Cardiac muscle cell (in vitro differentiated cells and primary cell): ENCODE measurements at places on chromosomes 7 and 10. TPM values are rescaled to one million over a fixed set of nuclear protein-coding genes. Genes with fewer than 3 reads are reported as not detected.

Gene ASB4
- not detected in 2 replicates for total RNA-seq

DNA sequence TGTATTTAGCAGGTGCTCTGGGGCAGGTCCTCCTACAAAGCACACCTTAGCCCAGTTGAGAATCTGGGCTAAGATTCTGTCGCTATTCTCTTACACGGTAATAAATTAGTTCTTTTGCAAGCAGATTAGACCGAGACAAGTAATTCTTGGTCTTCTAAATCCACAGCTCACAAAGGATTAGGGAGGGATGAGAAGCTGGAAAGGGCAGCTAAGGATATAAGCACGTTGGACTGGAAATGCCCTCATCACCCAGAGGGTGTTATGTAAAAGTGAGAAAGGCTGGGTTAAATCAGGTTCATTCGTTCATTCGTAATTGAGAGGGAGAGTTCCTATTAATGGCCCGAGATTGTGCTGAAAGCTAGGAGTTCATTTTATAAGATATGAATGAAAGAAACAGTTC, 41.8 kb downstream of the PFKFB3 start:
- DNase-seq, result no peak
- H3K27me3 ChIP-seq, result no peaks in the 10 kb centered on the region
- H3K4me1 ChIP-seq, result no peaks in the 10 kb centered on the region
- H3K36me3 ChIP-seq, result no peaks in the 10 kb centered on the region

Gene MBL2
- not detected in 2 replicates for total RNA-seq

GRCh38 chr7:29495653-29496052, 68.0 kb upstream of the PRR15 start:
- no peak overlapping the region for H3K4me3 ChIP-seq
- H3K36me3 ChIP-seq, result no peaks in the 10 kb centered on the region
- DNase-seq, result no peak
- no peak overlapping the region for H3K27ac ChIP-seq
- H3K27me3 ChIP-seq, result no peaks in the 10 kb centered on the region
- H3K4me1 ChIP-seq, result no peaks in the 10 kb centered on the region

Gene ZNF722
- total RNA-seq, result not detected in 2 replicates

DNA sequence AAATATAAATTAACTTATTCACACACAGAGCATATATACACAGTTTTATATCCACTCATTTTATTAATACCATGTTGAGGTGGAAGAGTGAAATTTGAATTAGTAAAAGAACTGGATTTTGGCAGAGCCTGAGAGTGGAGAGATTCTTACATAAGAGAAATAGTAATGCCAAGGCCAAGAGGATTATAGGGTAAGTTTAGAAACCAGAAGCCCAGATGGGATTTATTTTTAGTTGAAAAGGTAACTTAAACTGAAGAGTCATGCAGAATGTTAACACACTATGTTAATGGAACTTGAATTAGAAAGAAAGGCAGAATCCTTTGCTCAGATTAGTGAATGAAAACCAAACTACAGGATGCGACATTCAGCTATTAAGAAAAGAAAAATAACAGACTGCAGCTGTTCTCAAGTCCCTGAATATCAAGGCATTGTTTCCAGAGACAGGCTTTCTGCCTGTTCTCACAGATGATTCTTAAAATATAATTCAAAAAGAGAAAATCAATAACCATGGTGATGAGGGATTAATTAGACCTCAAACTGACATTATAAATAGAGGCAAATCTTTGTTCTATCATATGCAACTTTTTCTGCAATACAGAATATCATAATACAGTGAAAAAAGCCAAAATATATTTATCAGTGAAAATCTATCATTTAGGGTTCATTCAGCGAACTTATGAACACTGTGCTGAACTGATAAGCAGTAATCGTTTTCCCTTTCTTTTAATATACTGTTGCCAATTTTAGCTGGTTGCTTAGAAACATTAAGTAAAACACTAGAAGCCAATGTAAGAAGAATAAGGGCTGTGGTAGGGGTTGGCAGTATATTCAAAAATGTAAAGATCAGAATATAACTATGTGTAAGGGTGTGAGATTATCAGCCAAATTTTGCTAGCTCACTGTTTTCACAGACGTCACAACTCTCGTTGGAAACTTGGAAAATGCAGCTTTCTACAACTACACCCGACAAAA, 34.4 kb downstream of the HECTD2 start:
- peaks cover 15% of the 10 kb centered on the region for H3K4me1 ChIP-seq
- no peaks in the 10 kb centered on the region for H3K36me3 ChIP-seq
- H3K4me3 ChIP-seq, result no peak overlapping the region
- no peak overlapping the region for H3K27ac ChIP-seq
- H3K27me3 ChIP-seq, result no peaks in the 10 kb centered on the region

Gene NKX1-2
- total RNA-seq, result 0.33 TPM in 1 of 2 replicates, not detected in the other

Gene RNLS
- total RNA-seq, result 5.5 and 13.9 TPM in 2 replicates

DNA sequence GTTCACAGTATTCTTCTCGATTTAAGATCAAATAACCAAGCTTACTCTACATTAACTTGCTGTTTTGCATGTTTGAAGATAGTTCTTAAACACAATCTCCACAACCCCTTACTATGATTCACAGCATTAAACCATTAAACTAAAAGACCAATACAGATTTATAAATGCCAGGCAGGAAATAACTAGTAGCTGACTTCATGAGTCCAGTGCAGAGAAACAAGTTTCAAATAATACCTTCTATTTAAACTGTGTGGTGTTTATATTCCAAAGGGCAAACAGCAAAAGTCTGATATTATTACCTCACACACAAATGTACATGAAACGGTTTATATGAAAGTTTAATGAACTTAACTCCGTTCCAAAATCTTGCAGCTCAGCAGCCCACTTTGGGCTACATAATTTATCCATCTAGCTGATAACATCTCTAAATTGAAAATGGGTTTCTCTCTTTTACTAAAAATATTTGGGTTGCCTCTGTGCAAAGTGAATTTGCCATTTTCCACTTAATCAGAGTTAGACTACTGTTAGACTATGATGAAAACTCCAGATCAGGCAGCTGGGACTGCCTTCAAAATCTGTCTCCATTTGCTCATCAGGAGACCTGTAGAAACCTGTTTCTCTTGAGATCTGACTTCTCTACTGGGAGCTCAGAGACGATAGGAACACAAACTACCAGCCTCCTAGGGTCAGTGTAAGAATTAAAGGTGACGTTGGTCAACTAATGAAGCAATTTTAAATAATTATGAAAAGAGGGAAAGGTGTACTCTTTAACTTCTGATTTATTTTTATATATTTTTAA, 287.3 kb downstream of the FZD1 start:
- no peaks in the 10 kb centered on the region for H3K27me3 ChIP-seq
- no peaks in the 10 kb centered on the region for H3K4me1 ChIP-seq
- no peak overlapping the region for H3K4me3 ChIP-seq
- H3K27ac ChIP-seq, result no peak overlapping the region
- H3K36me3 ChIP-seq, result no peaks in the 10 kb centered on the region
- DNase-seq, result no peak

Gene SCIN
- 0.66 TPM in 1 of 2 replicates, not detected in the other for total RNA-seq

GRCh38 chr10:91034494-91035159, 113.7 kb upstream of the ANKRD1 start:
- DNase-seq, result no peak
- H3K27me3 ChIP-seq, result no peaks in the 10 kb centered on the region
- H3K36me3 ChIP-seq, result no peaks in the 10 kb centered on the region
- H3K27ac ChIP-seq, result no peak overlapping the region

GRCh38 chr7:151705636-151706276, 171.2 kb downstream of the PRKAG2 start:
- H3K4me3 ChIP-seq, result no peak overlapping the region
- peak; percentile 70 for DNase-seq

- no peak overlapping the region for H3K27ac ChIP-seq
- H3K4me3 ChIP-seq, result no peak overlapping the region
- DNase-seq, result no peak
- no peaks in the 10 kb centered on the region for H3K36me3 ChIP-seq
- no peaks in the 10 kb centered on the region for H3K27me3 ChIP-seq
- no peaks in the 10 kb centered on the region for H3K4me1 ChIP-seq
These were observed 140.6 kb downstream of the ALOX5 start for GRCh38 chr10:45514291-45515270.

Gene PVRIG
- 0.15 TPM in 1 of 2 replicates, not detected in the other for total RNA-seq

GRCh38 chr10:46250481-46250880, 36.3 kb upstream of the ANTXRL start:
- H3K4me1 ChIP-seq, result peaks cover 23% of the 10 kb centered on the region
- H3K27ac ChIP-seq, result no peak overlapping the region
- H3K4me3 ChIP-seq, result no peak overlapping the region
- no peaks in the 10 kb centered on the region for H3K36me3 ChIP-seq
- no peak for DNase-seq

GRCh38 chr7:78437118-78437517, 638.5 kb downstream of the PHTF2 start:
- H3K36me3 ChIP-seq, result no peaks in the 10 kb centered on the region
- H3K27ac ChIP-seq, result no peak overlapping the region
- no peak overlapping the region for H3K4me3 ChIP-seq
- H3K27me3 ChIP-seq, result no peaks in the 10 kb centered on the region
- no peak for DNase-seq
- no peaks in the 10 kb centered on the region for H3K4me1 ChIP-seq

GRCh38 chr10:26690731-26691475, 6.6 kb upstream of the PDSS1 start:
- DNase-seq, result peak; percentile 8
- H3K36me3 ChIP-seq, result no peaks in the 10 kb centered on the region
- H3K4me3 ChIP-seq, result no peak overlapping the region
- peaks cover 31% of the 10 kb centered on the region for H3K27me3 ChIP-seq
- H3K27ac ChIP-seq, result no peak overlapping the region

GRCh38 chr10:68666280-68666760, 54.7 kb upstream of the CCAR1 start:
- H3K27me3 ChIP-seq, result no peaks in the 10 kb centered on the region
- no peak overlapping the region for H3K27ac ChIP-seq
- H3K36me3 ChIP-seq, result peaks cover 39% of the 10 kb centered on the region
- H3K4me1 ChIP-seq, result no peaks in the 10 kb centered on the region

Gene ZNF32
- 32.0 and 42.8 TPM in 2 replicates for total RNA-seq

GRCh38 chr7:12323415-12323814, 80.2 kb downstream of the VWDE start:
- H3K27ac ChIP-seq, result peak overlapping the region; percentile 13
- no peak overlapping the region for H3K4me3 ChIP-seq
- DNase-seq, result no peak
- peaks cover 13% of the 10 kb centered on the region for H3K36me3 ChIP-seq
- H3K4me1 ChIP-seq, result peaks cover 3% of the 10 kb centered on the region

Gene PNLIPRP1
- not detected in 2 replicates for total RNA-seq

DNA sequence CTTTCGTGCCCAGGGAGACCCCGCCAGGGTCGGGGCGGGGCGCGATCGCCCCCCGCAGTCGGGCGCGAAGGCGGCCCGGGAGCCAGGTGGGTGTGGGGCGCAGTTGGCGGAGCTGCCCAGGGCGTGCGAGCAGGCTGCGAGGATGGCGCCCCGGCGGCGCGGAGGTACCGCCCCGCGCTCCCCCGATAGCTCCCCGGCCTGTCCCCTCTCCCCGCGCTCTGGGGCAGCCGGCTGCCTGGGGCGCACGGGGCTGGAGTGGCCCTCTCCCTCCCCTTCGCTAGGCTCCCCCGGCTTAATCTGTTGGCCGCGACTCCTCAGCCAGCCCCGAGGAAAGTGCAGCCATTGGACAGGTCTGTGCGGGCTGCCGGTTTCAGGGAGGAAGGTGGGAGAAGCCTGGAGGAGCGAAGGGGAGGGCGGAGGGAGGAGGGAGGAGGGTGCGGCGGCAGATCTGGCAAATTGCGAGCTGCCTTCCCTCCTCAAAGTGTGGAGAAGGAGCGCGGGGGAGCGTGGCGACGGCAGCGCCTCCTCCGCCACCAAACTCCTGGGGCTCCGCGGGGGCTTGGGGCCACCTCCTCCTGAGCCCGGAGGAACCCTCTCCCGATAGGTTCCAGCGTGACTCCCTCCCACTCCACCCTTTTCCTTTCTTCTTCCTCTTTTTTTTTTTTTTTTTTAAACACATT, 361 bp upstream of the PLXDC2 start:
- peak overlapping the region; percentile 83 for H3K4me3 ChIP-seq
- DNase-seq, result peak; percentile 89
- no peaks in the 10 kb centered on the region for H3K36me3 ChIP-seq
- peaks cover 4% of the 10 kb centered on the region for H3K4me1 ChIP-seq
- H3K27ac ChIP-seq, result peak overlapping the region; percentile 35
- H3K27me3 ChIP-seq, result no peaks in the 10 kb centered on the region

Gene HGF
- total RNA-seq, result 0.11 and 0.66 TPM in 2 replicates

- no peaks in the 10 kb centered on the region for H3K27me3 ChIP-seq
- no peak for DNase-seq
- no peaks in the 10 kb centered on the region for H3K4me1 ChIP-seq
- H3K4me3 ChIP-seq, result no peak overlapping the region
- H3K36me3 ChIP-seq, result no peaks in the 10 kb centered on the region
These were observed 36.2 kb upstream of the RET start for GRCh38 chr10:43040482-43041256.

- peaks cover 11% of the 10 kb centered on the region for H3K4me1 ChIP-seq
- DNase-seq, result peak; percentile 32
- peak overlapping the region; percentile 62 for H3K4me3 ChIP-seq
- no peaks in the 10 kb centered on the region for H3K27me3 ChIP-seq
- H3K27ac ChIP-seq, result peak overlapping the region; percentile 68
These were observed 2.6 kb downstream of the PGAM1 start for GRCh38 chr10:97428572-97428981.

Gene BBIP1
- 10.9 and 25.6 TPM in 2 replicates for total RNA-seq

DNA sequence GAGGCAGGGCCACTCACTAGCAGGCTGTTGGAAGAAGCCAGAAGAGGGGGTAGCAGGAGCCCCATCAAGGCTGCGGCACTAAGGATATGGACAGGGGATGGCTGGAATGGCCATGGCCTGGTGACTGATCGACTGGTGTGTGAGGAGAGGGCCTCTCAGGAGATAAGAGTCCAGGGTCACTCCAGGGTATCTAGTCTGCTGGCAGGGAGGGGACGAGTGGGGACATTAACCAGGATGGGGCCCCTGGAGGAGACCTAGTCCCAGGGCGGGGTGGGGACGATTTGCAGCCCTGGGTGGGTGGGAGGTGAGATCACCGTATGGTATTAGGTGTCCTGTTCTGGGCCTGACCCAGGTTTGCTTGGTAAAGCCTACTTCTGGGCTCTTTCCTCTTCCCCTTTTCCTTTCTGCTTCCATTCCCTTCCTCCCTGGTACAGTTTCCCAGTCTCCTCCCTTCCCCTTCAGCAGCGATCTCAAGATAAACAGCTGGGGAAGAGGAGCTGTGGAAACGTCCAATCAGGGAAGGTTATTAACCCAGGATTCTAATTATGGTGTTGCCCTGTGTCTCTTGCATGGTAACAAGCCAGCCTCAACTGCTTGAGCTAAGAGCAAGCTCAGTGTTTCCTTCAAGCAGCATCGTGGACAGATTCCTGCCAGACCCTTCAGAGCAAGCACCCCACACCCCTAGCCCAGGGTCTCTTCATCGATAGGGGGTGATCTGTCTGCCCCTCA, 233.2 kb downstream of the RPS24 start:
- H3K4me3 ChIP-seq, result no peak overlapping the region
- DNase-seq, result peak; percentile 13

GRCh38 chr7:43033369-43033768, 79.1 kb upstream of the HECW1 start:
- no peaks in the 10 kb centered on the region for H3K4me1 ChIP-seq
- no peaks in the 10 kb centered on the region for H3K27me3 ChIP-seq
- H3K27ac ChIP-seq, result no peak overlapping the region
- no peak for DNase-seq
